ENCODE measurements at places on chromosomes 13 and 19.

DNA sequence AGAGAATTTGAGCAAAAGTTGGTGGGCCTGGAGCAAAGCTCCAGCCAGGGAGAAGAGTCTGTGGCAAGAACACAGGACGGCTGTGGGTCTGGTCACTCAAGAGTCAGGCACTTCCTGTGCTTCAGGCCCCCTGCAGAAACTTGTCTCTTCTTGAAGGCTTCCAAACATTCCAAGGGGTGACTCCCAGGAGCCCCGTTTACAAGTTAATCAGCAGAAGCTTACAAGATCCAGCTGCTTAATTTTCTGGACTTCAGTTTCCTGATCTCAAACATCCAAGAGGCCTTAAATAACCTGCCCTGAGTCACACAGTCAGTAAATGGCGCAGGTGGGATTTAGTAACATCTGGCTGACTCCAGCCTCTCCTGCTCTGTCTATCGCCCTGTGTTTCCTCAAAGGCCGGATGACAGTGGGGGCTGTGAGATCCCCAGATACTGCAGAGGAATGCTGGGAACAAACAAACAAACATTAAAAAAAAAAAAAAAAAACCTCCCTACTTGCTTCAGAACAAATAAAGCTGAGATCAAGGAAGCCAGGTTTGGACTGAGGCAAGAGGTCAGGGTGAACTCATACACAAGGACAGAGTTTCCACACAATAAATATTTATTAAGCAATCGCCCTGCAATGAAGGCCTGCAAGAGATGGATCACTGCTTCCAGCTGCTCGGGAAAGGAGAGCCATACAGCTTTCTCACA is 175.4 kb upstream of the RFC3 start:
- DNase-seq, result no peak

DNA sequence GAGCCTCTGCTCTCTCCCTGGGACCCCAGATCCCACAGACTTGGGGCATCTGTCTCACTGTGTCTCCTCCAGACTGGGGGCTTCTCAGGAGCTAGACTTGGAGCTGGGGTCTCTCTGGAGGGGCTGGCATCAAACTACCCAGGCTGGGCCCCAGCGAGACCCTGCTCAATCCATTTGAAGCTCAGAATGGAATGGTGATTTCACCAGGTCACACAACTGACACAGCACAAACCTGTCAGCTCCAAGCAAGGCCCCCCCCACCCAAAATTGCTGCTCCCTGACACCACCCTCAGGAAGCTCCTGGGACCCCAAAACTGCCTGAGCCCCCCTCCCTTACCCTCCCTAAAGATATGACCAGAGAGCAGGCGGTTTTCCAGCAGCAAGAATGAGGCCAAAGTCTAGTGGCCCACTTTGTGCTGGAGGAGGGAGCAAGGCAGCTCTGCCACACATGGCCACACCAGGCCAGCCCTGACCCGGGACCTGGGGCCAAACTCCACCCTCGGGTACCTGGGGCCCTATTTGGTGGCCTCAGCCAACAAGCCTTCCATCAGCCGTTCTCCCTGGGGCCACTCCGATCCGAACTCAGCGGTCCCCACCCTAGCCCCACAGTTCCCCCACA is 2.4 kb downstream of the NR2F6 start:
- DNase-seq, result no peak

DNA sequence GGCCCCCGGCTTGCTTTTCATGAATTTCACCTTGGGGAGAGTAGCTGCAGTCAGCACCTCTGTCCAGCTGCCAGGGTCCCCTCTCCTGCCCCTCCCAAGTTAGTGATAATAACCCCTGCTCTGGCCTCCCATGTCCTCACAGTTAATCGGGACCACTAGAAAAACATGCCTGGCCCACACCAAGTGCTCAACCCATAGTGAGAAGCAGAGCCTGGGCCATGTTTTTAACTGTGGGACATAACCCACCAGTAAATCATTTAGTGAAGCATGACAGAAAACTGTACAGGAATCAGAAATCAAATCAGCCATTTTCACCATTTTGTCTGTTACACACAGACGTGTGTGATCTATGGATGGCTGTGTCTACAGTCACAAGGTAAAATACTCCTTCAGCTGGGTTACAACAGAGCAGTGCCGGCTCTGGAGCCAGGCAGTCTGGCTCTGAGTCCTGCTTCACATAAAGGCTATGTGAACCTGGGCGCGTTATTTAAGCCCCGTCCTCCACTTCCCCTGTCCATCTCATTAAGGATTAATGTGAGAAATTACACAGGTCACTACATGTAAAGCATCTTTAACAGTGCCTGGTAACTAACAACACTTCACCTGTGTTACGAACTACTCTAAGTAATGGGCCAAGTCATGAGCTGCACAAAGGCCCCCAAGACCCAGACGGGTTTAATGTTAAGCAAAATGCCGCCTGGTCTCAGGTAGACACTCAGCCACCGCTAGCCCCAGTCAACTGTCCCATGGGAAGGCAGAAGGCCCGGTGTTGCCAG is 7.6 kb upstream of the ECH1 start:
- no peak for DNase-seq

- no peak for DNase-seq
These were observed 470.6 kb upstream of the TSHZ3 start for GRCh38 chr19:31819837-31820236.

- no peak for DNase-seq
These were observed 160.3 kb downstream of the ITGBL1 start for GRCh38 chr13:101612735-101613134.

DNA sequence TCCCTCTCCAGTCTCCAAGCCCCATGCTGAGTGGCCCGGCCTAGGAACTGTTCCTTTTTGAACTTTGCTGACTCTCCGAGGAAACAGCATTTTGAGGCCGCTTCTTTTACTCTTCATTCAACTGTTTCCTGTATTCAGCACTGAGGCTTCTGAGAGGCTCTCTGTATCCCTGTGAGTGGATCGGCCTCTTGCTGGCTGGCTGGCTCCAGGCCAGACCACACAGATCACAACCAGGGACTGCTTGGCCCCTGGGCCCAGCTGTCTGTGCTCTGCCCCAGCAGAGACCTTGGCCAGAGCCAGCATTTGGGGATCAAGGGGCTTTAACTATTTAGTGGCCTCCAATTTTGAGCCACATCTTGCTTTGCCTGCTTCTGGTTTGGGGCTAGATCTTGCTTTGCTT is 75.6 kb upstream of the KL start:
- DNase-seq, result no peak

GRCh38 chr13:34037636-34038540 is 219.9 kb downstream of the RFC3 start:
- no peak for DNase-seq

DNA sequence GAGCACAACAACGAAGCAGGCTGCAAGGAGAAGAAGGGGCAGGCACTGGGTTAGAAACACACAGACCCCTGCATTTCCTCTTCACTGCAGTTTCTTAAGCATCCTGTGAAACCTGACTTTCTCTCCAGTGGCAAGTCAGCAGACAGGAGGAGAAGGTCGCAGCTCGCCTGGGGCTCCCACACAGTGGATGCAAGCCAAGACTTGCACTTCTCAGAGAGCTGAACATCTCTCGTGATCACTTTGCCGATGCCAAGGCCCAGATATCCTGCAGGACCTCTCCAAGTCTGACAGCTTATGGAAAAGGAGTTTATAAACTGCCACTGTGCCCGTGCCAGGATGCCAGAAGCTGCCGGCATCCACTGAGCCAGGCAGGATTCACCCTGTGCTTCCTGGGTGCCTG is 18.4 kb downstream of the TMEM272 start:
- DNase-seq, result no peak

GRCh38 chr13:50016444-50016843 is 1.2 kb downstream of the KCNRG start:
- no peak for DNase-seq

DNA sequence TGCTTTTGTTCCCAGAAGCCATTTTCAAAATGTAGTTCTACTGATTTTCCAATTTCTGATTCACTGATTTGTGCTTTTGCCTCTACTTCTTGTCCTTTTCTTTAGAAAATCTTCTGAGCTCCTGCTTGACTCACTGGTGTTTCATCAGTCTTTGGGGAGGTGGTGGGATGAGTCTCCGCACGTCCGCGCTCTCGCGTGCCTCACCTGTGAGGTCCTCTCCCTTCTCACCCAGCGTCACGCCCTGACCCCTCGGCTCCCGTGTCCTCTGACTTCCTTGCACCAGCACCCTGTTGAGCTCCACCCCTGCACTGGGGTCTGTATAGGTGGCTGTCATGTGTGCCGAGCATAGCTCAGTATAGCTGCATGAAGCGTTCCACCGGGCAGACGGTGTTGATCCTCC is 52.7 kb upstream of the MCF2L start:
- no peak for DNase-seq

GRCh38 chr19:22422211-22422610 is at the start of gene ZNF98:
ZNF98 (minus strand) TSS chr19:22422346; CDS start chr19:22422224, 122 bp downstream.
- no peak for DNase-seq

DNA sequence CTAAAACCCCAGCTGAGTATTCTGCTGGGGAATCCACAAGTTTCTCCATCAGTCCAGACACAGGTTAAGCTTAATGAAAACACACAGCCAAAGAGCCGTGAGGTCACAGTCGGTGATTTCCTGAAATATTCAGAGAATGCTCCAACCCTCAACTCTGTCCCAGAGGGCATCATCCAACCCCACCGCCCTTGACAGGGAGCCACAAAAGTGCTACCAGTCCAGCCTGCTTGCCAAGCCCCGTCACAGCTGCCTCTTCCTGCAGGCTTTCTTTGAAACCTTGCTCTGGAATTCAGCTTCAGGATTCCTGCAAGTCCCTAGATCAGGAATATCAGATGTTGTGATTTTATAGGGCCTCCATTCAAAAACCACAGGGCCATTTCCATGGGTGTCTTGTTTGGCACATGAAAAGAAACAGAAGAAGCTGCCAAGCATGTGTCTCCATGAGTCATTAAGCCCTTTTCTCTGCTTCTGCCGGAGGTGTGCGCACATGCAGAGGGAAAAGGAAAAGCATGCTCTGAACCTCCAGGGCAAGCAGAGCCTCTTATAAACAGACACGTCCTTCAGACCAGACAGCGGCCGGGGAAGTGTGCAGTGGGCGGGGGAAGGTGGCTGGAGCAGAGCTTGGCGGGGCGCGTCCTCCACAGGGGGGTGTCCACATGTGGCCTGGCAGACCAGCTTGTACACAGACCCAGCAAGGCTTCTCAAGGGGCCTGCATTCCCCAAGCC is 164.7 kb downstream of the KATNAL1 start:
- no peak for DNase-seq

- no peak for DNase-seq
These were observed 927 bp downstream of the LPAR6 start for GRCh38 chr13:48411841-48412531.

DNA sequence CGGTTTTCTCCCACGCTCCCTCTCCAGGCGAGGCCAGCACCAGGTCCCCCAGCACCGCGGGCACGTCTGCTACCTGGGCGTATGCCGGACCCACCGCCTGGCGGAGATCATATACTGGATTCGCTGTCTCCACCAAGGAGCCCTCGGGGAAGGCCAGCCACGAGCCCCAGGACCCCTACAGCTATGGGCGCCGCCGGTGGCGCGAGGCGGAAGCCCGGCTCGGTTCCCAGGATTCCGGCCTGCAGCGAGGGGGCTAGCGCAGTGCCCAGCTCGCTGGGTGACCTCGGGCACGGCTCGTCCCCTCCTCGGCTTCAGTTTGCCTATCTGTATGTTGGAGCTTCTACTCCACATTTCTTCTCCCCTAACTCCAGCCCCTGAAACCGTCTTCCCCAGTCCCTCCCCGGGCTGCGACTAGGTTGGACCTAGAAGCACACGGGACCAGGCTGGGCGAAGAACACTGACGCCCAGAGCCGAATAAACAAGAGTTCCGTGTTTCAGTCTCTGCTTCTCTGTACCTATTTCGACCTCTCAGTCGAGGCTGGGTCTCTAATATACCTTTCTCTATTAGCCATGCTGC is 749 bp upstream of the CPT1C start:
- no peak for DNase-seq

GRCh38 chr19:2047449-2048103 is 3.5 kb downstream of the MKNK2 start:
- no peak for DNase-seq

GRCh38 chr13:24407844-24408243 is 98.5 kb downstream of the C1QTNF9 start:
- DNase-seq, result no peak

- no peak for DNase-seq
These were observed 107.4 kb upstream of the SLC7A1 start for GRCh38 chr13:29702912-29703351.

DNA sequence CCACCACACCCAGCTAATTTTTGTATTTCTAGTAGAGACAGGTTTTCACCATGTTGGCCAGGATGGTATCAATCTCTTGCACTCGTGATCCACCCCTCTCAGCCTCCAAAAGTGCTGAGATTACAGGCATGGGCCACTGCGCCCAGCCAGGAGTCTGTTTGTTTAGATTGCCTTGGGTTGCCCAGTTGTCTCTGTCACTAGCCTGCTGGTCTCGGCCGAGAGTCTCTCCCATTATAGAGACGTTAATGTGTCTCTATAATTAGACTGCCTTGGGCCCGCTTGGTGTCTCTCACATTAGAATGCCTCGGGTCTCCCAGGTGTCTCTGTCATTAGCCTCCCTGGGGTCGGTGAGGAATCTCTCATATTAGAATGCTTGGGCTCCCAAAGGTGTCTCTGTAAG is 1533.6 kb downstream of the UQCRFS1 start:
- DNase-seq, result no peak

GRCh38 chr13:50123515-50123861 is 108.2 kb downstream of the KCNRG start:
- no peak for DNase-seq

DNA sequence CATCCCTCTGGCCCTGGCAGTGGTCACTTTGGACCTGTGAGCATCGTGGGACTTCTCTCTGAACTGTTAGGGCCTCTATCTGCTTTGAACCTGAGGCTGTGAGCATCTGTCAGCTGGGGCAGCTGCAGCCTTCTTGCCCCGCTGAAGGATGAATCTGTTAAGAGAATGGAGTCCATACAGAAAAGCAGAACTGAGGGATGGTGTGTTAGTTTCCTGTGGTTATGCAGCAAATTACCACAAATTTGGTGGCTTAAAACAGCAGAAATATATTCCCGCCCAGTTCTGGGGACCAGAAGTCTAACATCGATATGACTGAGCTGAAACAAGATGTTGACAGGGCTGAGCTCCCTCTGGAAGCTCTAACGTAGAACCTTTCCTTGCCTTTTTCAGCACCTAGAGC is 1.6 kb upstream of the ZNF497 start:
- DNase-seq, result no peak

GRCh38 chr13:110772091-110772984 is 58.8 kb downstream of the ING1 start:
- no peak for DNase-seq

GRCh38 chr19:56839652-56840450 is 675 bp downstream of the PEG3 start:
- no peak for DNase-seq

All from K562 (cell line).